CD4-positive, alpha-beta T cell (primary cell): ENCODE measurements at places on chromosomes 7 and 10. TPM values are rescaled to one million over a fixed set of nuclear protein-coding genes. Genes with fewer than 3 reads are reported as not detected.

Gene EPHA1
- 16.0 TPM for total RNA-seq

GRCh38 chr10:5373307-5373706, 8.5 kb downstream of the UCN3 start:
- no peak for DNase-seq

DNA sequence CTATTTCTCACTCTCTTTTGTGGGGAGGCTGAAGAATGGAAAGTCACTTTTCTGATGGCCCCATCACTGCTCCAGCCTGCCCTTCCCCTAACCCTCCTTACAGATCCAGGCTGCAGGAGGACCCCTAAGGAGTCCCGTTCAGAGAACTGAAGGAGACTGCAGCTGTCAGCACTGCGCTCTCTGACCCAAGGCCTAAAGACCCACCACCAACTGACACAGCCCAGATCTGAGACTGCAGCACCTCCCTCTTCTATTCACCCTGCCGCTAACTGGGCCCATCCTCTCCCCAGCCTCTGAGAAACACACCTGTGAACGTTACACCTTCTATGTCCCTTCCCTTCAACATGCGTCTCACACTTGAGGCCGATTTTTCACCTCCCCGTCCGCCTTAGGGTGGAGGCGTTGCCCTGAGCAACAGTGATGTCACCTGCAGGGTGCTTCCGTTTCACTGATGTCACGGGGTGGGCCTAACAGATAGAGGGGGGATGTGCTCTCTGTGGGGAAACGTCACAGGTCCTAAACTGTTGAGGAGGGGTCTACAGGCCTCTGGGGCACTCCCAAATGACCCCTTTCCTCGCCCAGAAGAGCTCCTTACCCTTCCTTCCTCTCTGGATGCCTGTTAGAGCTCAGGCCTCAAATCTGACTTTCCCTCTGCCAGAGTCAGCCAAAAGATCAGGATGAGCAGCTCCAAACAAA, 5.1 kb downstream of the ITPRIP start:
- DNase-seq: peak; percentile 67

DNA sequence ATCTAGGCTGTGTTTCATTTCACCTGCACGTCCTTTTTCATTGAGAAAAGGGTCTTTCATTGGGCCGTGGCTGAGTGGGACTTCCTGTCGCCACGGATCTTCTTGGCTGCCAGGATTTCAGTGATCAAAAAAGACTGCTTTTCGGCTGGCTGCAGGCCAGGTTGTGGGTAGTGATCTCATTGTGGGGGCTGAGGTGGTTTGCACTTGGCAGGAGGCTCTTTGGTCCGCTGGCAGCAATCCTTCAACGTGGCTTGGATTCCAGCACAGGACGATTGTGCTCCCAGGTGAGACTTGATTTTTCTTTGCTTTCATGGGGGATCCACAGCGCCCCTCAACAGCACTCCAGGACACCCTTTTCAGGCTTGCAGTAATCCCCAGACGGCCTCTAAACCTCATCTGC, 29.0 kb upstream of the ZNF273 start:
- no peak for DNase-seq

DNA sequence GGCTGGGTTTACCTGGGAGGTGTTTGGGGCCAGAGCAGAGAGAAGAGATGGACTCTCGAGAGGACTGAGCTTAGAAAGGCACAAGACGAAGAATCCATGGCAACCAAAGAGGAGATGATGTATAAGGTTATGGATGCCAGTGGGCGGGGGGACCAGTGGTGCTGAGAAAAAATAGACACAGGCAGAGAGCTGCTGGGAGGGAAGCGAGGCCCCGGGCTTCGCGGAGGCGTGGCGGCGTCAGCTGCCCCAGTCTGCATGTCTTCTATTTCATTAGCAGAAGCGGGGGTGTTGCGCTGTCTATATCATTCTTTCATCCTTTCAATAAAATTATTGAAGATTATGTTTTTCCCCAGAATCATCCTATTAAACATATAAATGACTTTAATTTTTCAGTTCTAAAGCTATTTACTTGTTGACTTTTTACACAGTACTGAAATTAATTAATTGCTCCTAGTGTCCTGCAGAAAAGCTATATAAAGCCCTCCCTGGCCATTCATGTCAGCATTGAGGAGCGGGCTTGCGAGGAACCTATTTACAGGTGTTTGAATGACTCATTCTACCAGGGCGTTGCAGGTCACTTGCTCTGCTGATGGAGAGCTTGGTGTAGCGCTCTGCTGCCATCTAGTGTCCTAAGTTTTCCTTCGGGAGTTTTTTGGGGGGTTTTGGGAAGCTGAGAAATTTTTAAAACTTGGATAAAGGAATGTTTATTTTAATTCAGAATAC, 42.9 kb upstream of the BHLHA15 start:
- DNase-seq: peak; percentile 50

DNA sequence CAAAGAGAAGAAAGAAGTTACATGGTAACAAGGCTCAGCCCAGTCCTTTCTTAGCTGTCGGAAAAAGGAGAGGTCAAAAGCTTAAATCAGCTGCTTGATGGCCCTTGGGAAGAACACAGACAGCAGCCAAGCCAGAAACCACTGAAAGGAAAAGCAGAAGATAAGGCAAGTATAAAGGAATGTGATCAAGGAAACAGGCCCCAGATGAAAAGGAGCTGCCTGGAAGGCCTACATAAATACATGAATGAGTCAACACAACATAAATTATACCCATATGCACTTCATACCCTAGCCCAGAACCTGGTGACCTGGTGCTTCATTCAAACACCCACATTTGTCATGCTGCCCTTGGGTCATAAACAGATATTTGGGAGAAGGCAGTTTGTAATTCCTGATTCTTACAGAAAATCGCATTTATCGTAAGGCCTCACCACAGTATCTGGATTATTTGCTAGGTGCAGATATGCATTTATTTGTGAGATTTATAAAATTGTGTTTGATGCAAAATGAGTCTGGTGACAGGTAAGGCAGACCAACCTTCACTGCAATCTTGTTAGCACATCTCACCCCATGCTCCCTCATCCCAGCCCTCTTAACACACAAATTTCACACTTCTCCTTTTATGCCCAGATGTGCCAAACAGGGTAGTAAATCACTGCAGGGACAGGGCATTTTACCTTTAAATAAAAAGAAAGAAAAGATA, 94.9 kb upstream of the KCNIP2 start:
- DNase-seq: no peak

DNA sequence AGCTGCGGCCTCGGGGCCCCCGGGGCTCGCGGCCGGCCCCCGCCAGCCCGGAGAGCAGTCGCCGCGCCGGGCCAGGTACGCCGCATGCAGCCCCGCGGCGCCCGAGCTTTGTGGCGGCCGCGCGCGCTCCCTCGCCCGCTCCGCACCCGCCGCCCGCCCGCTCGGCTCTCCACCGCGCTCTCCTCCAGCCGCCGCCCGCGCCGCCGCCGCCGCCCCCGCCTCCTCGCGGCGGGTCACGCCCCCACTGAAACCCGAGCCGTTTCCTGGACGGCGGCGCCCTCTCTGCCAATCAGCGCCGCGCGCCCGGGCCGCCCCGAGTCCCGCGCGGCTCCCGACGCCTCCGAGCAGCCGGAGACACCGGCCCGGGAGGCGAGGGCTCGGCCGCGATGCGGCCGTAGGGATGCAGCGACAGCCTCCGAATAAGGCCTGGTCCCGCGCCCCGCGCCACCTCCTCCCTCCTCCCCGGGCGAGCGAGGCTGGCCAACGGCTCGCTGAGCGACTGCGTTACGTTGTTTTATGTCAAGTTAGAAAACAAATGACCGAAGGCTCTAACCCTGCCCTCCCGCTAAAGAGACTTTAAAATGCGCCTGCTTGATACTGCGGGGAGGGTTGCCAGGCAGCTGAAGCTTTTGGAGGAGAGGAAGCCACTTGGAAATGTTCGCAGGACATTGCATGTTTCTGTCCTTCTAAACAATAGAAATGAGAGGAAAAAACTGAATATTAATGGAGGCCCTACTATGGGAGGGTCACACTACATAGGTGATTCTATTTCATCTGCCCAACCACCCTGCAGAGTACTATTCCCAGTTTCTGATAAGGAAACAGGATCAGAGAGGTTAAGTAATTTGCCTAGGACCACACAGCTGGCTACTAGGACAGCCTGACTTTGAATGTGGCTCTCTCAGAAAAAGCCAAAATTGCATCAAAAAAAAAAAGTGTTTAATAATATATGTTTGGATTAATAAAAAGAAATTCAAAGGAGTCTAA, at the start of gene FGFR2:
FGFR2 (minus strand) TSS at position 182 of the 987 bp plus-strand sequence. CDS start 4,627 bp downstream, outside the sequence.
- DNase-seq: peak; percentile 22

- no peak for DNase-seq
Observed at GRCh38 chr10:75707080-75707840, 275.8 kb downstream of the LRMDA start.

- DNase-seq: no peak
Observed at GRCh38 chr10:60114765-60115586, 208.6 kb upstream of the CCDC6 start.

GRCh38 chr10:43785252-43785651, 136.6 kb upstream of the ZNF32 start:
- DNase-seq: no peak

DNA sequence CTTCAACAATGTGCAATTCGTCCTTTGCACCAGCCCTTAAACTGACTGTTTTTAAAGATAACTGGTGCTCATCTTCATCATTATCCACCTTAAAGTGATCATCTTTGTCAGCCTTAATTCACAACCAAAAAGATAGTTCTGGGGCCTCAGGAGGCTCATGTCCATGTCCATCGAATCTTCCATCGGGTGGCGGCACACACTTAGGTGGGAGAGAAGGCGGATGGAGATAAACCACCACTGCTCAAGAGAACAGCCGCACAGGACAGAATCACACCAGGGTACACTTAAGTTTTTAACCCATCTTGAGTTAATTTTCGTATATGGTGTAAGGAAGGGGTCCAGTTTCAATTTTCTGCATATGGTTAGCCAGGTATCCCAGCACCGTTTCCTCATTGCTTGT, 24.8 kb downstream of the OIT3 start:
- no peak for DNase-seq

- no peak for DNase-seq
Observed at GRCh38 chr10:9103301-9103700, 1048.8 kb downstream of the GATA3 start.

- DNase-seq: no peak
Observed at GRCh38 chr10:58372607-58373441, 12.4 kb upstream of the TFAM start.

GRCh38 chr10:36507715-36508114, 617.7 kb upstream of the ANKRD30A start:
- DNase-seq: no peak

Gene TMEM213
- total RNA-seq: not detected

Gene COL26A1
- total RNA-seq: not detected

Gene WEE2
- total RNA-seq: 0.08 TPM

Gene OR6B1
- not detected for total RNA-seq

- DNase-seq: no peak
Observed at GRCh38 chr7:148918058-148918596, 34.0 kb upstream of the EZH2 start.
